Hypothalamus (tissue), 51 donors: ENCODE measurements at places on chromosomes 12 and 14.

GRCh38 chr12:5267603-5268423 lies 164.1 kb upstream of the NTF3 start:
- DNase-seq, result no peak

- DNase-seq, result no peak
Measured at GRCh38 chr12:52836042-52836466, 1.9 kb upstream of the KRT79 start.

- DNase-seq, result no peak
Measured at GRCh38 chr14:99327050-99327449, 55.1 kb upstream of the BCL11B start.

DNA sequence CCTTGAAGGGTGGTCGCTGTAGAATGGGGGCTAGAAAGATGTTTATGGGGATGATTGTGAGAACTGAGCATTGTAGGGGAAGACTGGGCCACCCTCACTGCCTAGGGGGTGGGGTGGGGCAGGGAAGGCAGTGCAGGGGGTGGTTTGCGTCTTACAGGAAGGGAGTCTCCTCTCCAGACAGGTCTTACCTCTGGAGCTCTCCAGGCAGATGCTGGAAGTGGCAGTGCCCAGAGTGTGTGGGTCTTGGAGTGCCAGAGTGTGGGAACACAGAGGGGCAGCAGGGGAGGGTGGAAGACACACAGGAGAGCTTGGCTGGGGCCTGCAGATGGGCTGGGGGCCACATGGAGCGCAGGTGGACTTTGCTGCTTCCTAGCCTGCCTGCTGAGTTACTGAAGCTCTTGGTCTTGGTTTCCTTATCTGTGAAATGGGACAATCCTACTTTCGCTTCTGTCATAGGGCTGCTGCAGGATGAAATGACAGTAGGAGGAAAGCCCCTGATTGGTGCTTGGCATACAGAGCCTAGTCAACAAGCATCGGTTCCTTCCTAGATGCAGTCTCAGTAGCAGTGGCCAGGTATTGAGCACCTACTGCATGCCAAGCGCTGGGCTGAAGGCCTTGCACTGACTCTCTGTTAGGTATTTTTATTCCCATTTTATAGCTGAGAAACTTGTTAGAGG lies 118.3 kb downstream of the SLC25A47 start:
- no peak for DNase-seq

DNA sequence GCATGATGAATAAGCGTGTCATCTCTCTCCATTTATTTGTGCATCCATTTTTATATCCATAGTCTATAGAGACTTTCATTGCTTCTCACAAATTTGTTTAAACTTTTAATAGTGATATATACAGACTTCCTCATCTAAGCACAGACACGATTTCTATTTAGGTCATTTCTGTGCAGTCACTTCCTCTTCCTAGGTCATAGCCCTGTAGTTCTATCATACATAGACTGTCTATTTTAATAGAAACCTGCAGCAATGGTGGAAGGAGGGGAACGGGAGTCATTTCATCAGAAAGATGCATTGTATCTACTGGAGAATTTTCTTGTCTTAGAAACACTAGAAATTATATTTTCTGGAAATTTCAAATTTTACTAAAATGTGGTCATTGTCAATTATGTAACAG lies 133.4 kb upstream of the FGD4 start:
- no peak for DNase-seq

DNA sequence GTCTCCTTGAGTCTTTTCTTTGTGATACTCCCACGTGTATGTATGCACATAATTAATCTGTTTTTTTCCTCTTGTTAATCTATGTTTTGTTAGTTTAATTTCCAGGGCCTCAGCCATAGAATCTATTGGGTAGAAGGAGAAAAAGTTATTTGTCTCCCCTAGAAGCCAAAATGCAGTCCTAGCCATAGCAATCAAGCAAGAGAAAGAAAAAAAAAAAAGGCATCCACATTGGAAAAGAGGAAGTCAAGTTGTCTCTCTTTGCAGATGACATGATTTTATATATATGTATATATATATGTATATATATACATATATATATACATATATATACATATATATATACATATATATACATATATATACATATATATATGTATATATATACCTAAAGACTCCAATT lies 25.4 kb upstream of the ETV6 start:
- DNase-seq, result no peak

DNA sequence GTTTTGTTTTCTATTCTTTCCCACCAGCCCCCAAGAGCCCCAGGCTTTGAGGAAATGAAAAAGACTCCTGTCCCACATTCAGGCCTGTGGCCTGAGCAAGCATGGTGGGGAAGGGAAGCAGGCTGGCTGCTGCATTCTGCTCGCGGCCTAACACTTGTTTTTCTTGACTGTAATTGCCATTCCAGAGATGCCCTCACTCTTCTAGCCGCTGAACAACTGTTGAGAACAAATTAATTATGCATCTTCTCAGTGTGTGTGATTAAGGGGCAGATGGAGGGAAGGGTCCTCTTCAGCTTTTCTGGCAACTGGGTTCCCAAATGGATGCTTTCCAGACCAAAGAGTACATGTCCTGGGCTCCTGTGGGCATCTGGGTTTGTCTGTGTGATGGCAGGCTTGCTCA lies 43.3 kb downstream of the ADCK1 start:
- DNase-seq, result no peak

- no peak for DNase-seq
Measured at GRCh38 chr14:53692885-53693284, 263.7 kb downstream of the BMP4 start.

- no peak for DNase-seq
Measured at GRCh38 chr14:39491134-39491571, 58.9 kb upstream of the FBXO33 start.

DNA sequence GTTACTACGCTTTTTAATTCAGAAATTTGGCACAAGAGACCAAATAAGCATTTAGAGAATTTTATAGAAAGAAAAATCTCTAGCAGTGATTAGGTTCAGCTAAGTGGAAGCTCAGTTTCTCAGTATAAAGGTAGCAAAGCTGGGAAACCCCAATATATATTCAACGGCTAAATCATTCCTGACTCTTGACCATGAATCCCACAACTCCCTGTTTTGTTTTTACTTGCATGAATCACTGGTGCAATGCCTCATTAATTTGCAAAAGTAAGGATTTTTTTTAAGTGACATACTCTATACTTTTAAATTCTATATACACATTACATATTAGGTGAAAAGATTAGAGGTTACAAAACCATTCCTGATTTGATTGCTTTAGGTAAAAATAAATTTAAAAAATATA lies 74.3 kb upstream of the PLEKHG7 start:
- DNase-seq, result no peak
